ENCODE measurements at places on chromosomes 4 and X.

GRCh38 chr4:171889681-171890080 is 76.5 kb downstream of the GALNTL6 start:
- DNase-seq = no peak

DNA sequence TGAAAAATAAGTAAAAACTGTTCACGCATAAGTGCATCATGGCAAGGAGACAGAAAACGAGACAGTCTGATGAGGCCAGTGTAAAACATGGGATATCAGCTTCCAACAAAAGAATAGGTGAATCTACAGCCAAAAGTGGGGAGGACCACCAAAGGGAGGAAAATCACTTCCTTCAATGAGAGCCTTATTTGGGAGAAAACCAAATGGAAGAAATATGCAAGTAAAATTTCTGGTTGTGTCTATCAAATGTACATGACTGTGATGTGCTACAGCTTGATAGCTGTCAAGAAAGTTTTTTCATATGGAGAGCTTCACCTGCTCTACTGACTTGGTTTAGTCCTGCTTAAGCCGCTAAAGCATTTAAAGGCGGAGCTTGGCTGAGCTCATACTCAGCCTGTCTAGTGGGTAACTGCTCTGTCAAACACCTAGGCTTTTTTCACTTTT is 66.2 kb downstream of the MAGEA1 start:
- no peak for DNase-seq

GRCh38 chrX:102339312-102340298 is 92.6 kb downstream of the NXF2 start:
- no peak for DNase-seq

DNA sequence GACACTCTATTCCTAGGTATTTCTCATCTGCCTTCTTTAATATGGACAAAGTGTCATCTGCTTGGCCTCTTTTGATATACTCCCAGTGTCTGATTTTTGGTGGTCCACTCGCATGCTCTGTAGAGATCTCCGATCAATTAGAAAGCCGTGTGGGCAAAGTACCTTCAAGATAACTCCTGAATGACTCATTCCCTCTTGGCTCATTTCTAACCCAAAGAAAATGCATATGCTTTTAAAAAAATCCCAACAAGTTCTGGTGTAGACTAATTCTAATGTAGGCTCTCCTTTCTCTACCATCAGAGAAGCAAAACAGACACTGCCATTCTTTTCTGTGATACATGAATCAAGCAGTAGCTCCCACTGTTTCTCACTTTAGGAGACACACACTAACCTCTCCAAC is 714.9 kb upstream of the ADGRL3 start:
- no peak for DNase-seq

Measured in NCI-H345 (cell line).